ENCODE measurements at places on chromosomes 3 and 15.

GRCh38 chr3:48435774-48436476 is 4.0 kb downstream of the CCDC51 start:
- peak; percentile 82 for DNase-seq

GRCh38 chr3:12458901-12459300 is 25.4 kb upstream of the TSEN2 start:
- DNase-seq, result no peak

DNA sequence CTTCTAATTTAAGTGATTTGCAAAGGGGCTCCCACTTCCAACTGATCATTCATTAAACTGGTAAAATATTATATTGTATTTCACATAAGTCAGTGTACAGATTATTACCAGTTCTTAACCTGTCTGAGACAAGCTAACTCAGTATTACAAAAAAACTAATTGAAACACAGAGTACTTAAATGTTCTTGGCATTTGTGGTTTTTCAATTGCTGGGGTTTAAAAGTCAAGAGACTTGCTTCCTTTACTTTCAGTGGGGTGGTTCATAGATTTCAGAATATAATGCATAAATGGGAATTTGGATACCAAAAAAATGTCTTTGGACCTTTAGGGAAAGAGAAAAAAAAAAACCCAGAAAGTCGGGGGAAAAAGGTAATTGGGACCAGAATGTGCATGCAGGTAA is 85.0 kb downstream of the ATP10A start:
- no peak for DNase-seq

DNA sequence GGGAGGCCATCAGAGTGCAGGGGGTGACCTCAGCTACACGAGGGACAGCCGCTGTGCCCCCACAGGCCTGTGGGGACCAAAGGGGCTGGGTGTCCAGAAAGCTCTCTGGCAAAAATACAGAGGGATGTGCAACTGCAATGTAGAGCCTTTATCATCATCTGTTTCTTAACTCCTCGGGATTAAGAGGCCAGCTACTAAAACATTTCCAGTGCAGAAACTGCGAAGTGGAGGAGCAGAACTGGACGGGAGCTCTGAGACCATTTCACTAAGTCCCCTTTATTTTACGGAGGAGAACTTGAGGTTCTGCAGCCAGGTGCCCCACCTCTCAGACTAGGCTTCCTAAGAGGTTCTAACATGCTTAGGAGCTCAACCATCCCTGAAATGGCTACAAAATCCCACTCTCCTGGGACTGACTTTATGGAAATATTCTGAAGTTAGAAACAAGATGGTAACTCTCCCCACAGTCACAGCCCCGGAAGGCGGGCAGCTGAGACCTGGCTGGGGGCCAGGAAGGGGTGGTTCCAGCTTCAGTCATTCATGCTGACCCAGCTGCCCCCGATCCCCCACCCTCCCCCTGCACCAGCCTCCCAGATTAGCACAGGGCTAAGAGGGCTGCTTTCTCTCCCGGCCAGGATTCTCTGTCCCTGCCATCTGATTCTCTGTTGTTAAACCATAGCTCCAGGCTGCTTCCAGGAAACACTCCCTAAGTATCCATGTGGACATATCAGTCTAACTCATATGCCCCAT is 40.3 kb downstream of the UMPS start:
- no peak for DNase-seq

GRCh38 chr3:113546414-113546893 is 14.1 kb downstream of the SIDT1 start:
- DNase-seq, result no peak

DNA sequence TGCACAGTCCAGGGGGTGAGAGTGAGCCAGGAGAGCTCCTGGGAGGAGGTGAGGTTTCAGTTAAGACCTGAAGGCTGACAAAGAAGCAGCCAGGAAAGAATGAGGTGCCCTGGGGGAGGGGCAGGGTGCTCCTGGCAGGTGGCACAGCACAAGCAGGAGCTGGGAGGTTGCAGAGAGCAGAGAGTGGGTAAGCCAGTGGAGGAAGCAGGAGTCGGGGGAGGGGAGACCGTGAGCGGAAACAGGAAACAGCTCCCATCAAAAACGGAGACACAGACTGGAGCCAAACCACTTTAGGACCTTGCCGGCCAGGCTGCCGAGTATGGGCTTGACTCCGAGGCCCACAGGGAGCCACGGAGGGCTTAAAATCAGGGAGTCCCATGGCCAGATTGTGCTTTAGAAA is 12.1 kb upstream of the FBLN2 start:
- no peak for DNase-seq

DNA sequence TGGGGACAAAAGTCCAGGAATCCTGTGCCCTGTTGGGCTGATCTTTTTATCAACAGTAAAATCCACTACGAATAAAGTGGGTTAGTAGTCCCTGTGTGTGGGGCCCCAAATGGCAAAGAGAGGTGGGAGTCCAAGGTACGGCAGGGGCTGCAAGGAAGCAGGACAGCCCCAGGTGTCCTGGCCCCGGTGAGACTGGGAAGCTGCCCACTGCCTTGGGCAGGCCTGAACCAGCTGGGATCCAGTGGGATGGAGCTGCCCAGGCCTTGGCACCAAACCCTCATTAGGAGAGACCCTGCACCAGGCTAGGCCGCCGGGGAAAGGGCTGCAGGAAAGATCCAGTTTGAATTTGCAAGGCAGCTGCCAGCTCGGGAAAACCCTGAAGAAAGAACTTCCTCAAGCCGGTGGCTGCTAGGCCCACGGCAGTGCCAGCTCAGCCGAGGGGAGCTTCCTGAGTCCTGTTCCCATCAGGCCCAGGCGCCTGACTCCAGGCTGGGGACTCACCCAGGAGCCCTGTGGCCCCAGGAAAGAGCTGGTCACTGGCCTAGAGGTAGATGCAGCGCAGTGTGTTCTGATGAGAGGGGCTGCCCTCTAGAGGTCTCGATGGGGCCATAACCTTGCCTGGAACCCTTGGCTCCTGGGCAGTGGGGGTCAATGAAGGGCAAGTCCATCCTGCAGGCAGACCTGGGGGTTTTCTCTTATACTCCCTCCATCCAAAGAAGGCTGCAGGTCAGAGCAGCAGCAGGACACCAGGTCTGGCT is 14.4 kb upstream of the GNAI2 start:
- DNase-seq, result no peak

DNA sequence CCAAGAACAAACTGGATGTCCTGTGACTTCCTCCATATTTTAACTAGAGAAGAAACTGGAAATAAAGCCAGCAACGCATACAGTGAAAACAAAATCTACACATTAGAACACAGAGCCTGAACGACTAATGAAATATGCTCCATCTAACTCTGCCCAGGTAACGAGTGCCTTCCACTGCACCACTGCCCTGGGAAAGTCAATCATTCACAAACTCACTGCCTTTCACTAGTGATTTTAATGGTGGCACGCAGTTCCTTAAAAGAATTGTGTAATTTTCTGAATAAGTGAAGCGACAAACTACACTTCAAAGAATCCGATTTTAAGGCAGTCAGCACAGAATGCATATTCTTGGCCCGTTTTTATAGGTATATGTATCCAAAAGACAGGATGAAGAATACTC is 416.0 kb downstream of the SHQ1 start:
- no peak for DNase-seq

DNA sequence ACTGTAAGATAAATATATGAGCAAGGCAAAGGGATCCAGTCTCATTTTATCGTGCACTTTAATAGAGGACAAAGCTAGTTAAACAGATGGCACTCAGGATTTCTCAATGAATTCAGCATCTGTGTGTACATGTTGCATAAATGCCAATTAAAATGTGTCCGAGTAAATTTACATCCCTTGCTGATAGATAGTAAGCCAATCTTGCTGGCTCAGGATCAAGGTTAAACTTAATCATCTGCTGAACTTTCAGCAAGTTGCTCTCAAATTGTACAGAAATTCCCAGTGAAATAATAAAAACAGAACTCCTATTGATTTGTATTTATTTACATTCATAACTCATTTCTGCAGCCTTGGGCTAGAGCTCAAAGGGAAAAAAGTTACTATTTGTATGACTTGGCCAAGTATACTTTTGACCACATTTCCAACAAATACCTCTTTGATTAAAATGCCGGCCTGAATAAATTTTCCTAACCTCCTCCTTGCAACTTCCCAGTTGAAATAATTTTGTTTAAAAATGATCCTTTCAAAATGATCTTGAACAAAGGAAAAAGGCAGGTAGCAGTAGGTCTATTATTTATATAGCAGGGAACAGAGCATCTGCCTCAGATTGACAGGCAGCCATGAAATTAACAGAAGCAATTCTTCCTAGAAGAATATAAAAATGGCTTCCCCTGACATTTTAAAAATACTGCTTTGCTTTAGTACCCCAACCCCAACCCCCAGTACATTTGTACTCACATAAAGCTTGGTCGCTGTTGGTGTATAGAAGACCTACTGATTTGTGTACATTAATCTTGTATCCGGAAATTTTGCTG is 1001.9 kb downstream of the ROBO1 start:
- no peak for DNase-seq

DNA sequence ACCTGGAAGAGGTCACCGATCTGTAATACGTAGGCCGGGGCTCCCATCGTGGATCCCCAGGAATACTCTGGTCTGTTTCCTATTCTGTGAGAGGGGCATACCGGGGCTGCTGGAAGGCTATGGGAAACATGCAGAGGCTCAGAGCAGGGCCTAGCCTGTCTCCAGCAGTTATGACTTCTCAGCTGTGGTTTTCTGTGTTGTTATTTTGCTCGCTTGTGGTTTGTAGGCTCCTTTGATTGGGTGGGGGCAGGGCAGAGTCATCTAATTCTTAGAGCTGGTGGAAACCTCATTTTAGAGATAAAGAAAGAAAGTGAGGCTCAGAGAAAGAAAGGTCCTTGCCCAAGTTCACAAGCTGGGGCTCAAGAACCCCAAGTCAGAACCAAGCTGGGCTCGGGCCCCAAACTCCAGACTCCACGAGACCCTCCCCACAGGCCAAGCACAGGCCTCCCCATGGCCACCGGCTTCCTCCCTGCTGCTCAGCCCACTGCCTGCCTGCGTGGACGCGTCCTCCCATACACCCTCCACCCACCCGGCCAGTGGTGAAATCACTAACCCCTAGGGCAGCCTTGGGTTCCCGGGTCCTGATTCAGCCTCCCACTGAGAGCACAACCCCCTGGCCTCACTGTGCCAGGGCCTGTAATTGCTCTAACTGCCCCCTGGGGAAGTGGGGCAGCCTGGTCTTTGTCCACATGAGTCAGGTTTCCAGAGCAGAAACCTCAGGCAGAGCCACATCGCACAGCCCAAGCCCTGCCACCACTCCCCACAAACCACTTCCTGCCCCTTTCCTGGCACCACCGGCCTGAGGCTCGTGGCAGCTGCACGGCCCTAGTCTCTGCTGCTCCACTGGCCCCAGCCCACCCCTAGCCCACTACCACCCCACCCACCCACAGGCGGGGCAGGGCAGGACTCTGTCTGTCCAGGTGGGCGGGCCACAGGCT is 270.8 kb downstream of the UACA start:
- peak; percentile 96 for DNase-seq

DNA sequence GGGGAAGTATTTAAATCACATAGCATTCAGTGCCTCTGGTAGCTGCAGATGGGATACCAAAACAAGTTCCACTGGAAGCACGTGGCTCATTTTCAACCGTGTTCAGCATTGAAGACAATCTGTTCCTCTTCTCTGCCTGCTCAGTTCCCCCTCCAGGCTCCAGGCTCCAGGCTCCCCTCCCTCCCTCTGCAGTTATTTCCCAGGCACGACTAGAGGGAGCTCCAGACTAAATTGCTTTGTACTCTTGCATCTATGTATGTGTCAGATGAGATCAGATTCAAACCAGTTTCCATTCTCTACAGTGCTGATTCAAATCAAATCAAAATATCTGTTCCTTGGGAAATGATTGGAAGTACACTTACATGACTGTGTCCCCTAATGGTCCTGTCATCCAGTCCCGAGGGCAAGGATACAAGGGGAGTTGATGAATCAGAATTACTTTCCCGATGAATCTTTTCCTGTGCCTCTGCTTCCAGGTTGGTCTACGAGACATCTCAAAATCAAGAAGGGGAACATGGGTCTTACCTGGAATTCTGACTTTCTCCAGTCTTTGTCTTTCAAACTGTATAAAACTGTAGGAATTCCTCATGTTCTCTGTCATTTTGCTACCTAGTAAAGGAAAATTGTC is 600.5 kb downstream of the EDEM1 start:
- no peak for DNase-seq

GRCh38 chr15:96410175-96411055 is 79.9 kb downstream of the NR2F2 start:
- no peak for DNase-seq

- DNase-seq, result no peak
These were observed 124.4 kb upstream of the FOXB1 start for GRCh38 chr15:59879506-59880265.

GRCh38 chr15:78339559-78339958 is 594 bp upstream of the CRABP1 start:
- DNase-seq, result no peak

DNA sequence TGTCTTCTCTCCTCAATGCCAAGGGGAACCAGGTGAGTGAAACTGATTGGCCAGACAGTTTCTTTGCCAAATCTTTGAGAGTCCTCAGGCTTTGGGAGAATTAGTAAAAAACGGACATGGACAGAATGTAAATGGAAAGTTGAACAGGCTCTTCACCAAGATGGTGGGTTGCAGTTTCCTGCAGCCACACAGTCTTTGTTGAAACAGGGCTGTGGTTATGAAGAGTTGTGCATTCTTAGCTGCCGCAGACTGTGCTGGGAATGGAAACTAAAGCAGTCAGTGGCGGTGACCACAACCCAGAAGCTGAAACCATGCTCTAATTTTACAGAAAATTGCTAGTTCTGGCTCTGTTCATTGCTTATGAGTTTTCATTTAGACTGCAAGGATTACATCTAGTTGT is 42.1 kb upstream of the TASOR start:
- DNase-seq, result peak; percentile 96

DNA sequence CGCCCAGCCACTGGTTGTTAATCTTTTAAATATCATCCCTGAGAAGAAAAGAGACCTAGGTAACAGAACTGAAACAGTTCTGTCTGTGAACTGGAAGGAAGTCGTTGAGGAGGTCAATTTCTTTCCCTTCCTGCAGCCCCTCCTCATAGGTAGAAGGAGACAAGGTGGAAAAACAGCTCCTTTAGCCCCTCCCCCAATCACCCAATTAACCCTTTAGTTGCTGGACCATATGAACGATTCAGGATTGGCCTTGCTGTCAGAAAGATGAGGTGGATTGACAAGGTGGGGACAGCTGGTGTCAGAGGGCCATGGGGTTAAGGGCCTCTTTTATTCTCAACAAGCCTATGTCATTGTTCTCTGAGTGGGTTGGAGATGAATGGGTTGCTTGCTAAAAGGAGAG is 36.0 kb upstream of the ZNF445 start:
- no peak for DNase-seq

- DNase-seq, result no peak
These were observed 164.1 kb upstream of the CHRNA7 start for GRCh38 chr15:31866248-31866647.

DNA sequence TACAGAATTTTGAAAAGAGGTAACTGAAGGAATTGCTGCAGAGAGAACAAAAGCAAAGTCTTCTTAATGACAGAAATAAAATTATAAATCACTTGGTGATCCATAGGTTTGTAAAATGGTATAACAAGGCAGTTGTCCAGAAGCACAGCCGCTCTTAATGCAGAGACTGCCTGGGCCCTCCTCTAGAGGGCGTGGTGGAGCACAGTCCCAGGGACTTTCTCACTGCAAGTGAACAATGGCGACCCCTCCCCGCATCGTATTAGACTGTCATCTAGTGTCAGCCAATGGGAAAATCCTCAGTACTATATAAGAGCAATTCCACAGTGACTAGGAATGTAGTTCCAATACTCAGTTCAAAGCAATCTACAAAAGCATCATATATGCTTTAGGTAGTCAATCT is 26.4 kb upstream of the ZBED2 start:
- DNase-seq, result no peak
